ENCODE measurements at places on chromosomes 11 and 22.

DNA sequence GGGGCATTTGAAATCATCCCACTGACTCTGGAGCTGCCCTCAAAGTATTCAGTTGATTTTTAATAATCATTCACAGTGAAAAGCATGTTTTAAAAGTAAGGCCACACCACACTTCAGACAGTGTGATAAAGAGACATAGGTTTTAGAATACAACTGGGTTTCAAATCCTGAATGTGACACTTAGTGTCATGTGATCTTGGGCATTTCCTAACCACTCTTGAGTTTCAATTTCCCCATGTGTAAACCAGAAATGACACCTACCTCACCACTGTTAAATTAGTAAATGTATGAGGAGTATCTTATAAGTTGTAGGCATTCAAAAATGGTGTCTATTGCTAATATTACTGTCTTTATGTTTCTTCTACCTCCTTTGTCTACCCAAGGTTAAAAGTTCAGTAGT is 5.4 kb downstream of the TMEM123 start:
- DNase-seq: no peak

DNA sequence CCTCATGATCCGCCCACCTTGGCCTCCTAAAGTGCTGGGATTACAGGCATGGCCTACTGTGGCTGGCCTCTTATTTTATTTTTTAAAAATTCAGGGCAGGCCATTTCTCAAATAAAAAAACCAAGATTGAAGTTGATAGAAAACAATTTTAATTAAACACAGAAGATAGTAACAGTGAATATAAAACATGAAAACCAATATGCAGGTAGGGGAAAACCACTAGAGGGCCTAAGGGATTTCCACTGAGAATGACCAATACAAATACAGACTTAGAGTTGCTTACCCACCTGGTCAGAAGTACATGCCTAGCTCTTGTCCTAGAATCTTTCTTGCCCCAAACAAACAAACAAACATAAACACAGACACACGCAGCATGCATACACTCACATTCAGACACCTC is 1.7 kb upstream of the RTCB start:
- no peak for DNase-seq

- no peak for DNase-seq
These were observed 12.0 kb downstream of the GUCY1A2 start for GRCh38 chr11:107006076-107006833.

GRCh38 chr11:119338965-119339588 is 1.6 kb downstream of the C1QTNF5 start:
- no peak for DNase-seq

Data from D721Med (cell line).